ENCODE measurements at places on chromosomes 4 and X.
A peak's percentile ranks its signal among the peaks of the same experiment; 100 is the strongest.

GRCh38 chrX:12973561-12974304 lies 1.2 kb upstream of the TMSB4X start:
- no peak for DNase-seq

- no peak for DNase-seq
Observed at GRCh38 chr4:98544818-98545414, 113.5 kb downstream of the TSPAN5 start.

DNA sequence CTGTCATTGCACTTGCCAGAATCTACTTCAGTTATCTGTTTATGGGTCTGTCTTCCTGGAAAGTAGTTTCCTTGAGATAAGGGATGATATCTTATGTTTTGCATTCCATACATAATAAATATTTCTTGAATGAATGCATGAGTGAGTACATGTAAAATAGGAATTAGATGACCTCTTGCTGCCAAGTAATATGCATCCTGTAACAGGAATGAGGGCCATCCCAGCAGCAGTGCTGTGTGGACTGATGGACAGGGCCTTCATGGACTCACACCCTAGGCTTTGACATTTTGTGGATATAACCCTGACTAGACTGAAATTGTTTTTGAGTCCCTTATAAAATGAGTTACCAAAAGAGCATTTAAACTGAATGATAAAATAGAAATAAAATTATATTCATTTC lies 77.2 kb upstream of the NEIL3 start:
- DNase-seq, result no peak

DNA sequence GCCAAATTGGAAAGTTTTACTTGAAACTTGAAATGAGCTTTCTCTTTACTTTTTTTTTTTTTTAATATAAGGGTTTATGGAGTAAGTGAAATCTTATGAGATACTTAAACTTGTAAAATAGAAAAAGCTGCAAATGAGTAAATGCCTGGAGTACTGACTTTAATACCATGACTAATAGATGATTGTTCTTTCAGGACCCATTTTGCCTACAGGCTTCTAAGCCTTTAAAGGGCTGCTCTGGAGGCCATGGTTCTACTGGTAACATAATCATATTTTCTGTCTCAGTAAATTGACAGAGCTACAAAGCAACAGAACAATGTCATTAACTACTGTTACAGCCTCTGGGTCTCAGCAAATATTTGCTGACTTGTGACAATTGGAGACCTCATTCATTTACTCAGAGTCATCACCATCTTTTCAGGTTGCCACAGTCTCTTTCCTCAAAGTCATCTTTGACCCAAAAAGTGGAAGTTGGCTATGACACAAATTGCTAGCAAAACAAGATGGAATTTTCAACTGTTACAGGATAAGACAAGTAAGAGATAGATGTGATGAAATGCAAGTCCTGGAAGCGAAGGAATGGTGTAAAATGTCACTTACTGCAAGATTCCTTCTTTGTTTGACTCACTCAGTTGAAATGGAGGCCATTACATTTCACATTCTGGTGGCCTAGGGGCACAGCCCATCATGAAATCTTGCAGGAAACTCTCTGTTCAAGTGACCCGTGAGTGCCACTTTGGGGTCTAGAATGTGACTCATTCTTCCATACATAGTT lies 132.7 kb downstream of the BTC start:
- peak; percentile 8 for DNase-seq

GRCh38 chr4:150632639-150633038 lies 50.7 kb downstream of the MAB21L2 start:
- no peak for DNase-seq

- DNase-seq, result no peak
Observed at GRCh38 chr4:37976991-37977470, 16.8 kb downstream of the PTTG2 start.

GRCh38 chrX:29662101-29662500 lies 553.3 kb upstream of the MAGEB2 start:
- peak; percentile 27 for DNase-seq

GRCh38 chr4:10877076-10877475 lies 192.5 kb upstream of the CLNK start:
- no peak for DNase-seq

GRCh38 chr4:47837094-47837907 lies 566 bp downstream of the CORIN start:
- DNase-seq, result no peak

DNA sequence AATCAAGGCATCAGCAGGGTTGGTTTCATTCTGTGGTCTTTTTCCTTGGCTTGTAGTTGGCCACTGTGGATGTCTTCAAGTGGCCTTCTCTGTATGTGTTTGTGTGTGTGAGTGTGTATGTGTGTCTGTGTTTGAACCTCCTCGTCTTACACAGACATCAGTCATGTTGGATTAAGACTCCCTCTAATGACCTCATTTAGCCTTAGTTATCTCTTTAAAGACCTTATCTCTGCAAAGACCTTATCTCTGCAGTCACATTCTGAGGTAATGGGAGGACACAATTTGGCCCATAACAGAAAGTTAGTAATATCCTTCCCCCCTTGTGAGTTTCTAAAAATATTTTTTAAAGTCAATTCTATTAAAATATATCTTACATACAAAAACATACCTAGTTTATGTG lies 126.7 kb downstream of the EMCN start:
- no peak for DNase-seq

All from brain microvascular endothelial cell (primary cell).